Spinal cord (tissue), 10 donors: ENCODE measurements at places on chromosomes 3 and 15.

- DNase-seq, result no peak
These were observed 11.9 kb downstream of the CA12 start for GRCh38 chr15:63369781-63370180.

DNA sequence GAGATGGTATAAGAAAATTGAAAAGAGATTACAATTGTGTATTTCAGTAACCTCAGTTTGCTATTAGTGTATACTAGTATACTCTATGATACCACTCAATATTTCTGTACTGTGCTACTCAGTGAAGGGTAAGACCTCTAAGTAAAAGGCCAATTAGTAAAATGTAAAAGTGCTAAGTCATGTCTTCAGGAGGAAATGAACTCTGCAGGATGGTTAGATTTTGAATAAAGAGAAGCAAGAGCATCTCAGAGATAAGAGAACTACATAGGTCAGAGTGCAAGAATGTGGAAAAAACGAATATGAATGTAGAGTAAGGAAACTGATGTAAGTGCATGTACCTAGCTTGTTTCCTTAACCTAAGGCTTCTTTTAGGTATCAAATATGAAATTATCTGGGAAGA lies 796.6 kb upstream of the GBE1 start:
- DNase-seq, result no peak

DNA sequence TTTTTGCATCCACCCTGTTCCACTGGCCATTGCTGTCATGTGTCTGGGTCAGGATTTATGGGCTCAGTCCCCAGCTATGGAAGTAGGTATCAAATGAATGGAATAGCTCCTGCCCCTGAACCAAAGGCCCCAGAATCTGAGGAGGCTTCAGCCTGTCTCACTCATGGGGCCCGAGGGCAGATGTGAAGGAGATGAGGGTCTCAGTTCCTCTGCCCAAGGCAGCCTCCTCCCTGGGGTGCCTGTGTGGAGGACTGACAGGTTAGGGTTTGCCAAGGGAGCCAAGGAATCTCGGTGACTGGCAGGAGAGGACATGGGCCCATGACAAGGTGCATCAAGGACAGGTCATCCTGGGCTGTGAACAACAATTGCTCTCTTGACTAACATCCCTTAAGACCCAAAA lies 70.4 kb downstream of the CPN2 start:
- no peak for DNase-seq

DNA sequence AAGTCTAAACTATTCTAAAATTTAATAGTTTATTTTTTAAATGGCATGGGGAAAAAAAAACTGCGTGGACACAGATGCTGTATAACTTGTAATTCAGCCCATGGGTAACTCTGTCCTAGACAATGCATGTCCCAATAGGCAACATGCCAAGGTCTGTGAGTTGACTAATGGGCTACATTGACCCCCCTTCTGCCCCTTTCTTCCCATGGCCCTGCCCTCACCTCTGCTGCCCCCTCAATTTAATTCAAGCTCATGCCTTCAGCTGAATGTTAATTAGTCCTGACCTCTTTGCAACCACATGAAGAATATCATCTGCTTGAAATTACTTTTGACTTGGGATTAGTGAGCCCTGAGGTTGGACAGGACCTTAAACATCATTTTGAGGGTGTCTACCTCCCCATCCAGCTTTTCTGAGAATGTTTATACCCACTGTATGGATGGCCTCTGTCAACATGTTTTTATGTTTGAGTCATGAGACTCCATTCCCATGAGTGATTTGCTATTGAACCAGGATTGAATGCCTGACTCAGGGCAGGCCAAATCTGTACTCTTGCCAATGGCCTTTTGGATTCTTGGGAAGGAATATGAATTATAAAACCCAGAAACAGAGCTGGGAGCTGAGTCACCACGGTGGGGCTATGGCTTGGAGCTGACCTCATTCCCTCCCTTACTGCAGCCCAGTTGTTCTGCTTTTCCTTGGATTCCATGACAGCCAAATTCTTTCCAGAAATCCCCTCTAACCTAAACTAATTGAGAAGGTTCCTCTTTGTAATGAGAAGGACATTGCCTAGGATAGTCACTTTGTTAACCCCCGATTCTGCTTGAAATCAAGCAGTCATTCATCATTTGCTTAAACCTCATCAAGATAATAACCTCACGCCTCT lies 33.5 kb upstream of the PDE8A start:
- DNase-seq, result no peak
